ENCODE measurements at places on chromosomes 6 and 20.

GRCh38 chr6:50591135-50591534 lies 122.2 kb upstream of the TFAP2D start:
- DNase-seq: peak; percentile 33

DNA sequence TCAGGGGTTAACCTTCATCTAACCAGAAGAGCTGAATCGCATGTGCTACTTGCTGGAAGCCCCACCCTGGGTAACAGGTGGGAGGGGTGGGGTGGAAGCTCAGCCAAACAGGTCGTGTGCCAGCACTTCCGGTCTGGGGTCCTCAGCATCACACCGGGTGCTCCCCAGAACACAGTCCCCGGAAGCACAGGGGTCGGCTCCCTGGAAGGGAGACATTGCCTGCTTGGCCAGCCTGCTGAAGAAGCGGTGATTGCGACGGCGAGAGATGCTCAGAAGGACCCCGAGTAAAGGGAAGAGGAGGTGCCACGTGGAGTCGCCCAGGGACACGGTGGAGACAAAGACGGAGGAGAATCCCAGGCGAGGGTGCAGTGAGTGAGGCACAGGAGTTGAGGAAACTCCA lies 36.5 kb downstream of the MYT1 start:
- DNase-seq: no peak

DNA sequence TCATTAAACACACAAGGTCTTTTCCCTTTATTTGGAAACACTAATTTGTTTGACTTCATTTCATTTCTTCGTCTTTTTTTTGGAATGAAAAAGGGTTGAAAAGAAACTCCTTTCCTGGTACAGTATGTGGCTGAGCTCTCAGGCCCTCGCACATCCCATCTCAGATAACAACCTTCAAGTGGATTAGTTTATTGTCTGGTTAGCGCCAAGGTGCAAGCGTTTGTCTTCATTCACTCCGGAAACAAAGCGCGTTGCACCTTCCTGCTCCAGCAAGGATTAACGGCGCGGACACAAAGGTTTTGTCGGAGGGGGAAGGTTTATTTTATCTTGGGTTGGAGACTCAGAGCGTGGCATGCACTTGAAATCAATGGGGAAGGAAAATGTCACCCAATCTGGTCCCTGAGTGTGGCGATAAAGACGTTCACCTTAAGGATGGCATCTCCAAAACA lies 5.3 kb upstream of the NKX2-2 start:
- DNase-seq: peak; percentile 78

DNA sequence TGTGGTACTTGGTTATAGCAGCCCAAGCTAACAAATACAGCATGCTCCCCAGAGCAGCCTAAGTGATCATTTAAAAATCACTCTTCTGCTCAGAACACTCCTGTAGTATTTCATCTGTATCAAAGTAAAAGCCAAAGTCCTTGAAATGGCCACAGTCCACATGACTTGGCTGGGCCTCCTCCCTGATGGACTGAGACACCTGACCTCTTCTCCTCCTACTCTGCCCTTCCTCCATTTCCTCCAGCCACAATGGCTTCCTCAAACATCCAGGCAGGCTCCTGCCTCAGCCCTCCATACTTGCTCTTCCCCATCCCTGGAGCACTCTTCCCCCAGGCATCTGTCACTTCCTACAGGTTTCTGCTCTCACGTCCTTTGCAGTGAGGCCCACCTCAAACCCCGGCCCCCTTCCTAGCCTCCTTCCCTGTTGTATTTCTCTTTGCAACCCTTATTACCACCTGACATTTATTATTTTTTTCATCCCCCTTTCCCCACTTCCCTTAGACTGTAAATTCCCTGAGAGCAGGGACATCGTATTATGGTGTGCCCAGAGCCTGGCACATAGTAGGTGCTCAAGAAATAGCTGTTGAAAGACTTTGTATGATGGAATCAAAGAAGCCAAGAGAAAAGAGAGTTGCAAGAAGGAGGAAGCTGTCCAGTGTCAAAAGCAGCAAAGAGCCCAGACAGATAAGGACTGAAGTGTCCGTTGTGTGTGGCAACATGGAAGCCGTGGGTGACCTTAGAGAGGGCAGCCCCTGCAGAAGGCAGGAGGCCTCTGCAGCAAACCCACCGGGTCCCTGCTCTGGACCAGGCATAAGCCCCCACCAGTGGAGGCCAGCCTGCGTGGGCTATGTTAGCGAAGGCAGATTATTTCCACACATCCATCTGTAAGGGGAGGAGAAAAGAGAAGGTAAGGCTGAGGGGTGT lies 87.5 kb downstream of the TRERF1 start:
- no peak for DNase-seq

DNA sequence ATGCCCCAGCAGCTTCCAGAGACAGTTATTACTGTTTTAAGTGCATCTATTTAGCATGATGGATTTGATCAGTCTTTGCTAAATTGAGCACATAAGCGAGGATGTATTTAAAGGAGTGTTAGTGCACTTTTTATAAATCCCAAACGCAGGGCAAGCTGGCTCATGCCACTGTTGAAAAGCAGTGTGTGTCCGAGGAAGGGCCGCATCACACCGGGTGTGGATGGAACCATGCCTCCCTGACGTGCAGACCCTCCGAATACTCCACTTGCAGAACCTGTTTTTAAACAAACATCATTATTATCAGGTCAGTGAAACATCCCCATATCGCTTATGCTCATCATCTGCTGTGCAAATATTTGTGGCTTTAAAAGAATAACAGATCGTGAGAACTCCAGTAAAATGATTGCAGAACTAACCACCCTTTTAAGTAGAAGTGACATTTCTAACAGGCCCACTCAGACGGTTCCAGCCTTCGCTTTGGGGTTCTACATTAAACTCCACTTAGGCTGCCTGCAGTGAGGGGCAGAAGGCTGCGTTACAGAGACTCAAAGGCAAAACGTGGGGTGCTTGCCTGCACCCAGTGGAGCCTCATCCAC lies 190.1 kb downstream of the CDH4 start:
- DNase-seq: no peak

- peak; percentile 18 for DNase-seq
Observed at GRCh38 chr6:158131926-158132325, 36.1 kb downstream of the SERAC1 start.

- no peak for DNase-seq
Observed at GRCh38 chr6:28743271-28743789, 180.5 kb downstream of the TRIM27 start.

GRCh38 chr6:111072801-111073360 lies 14.4 kb upstream of the SLC16A10 start:
- DNase-seq: no peak

GRCh38 chr6:155250701-155251381 lies 13.0 kb upstream of the CLDN20 start:
- DNase-seq: no peak

GRCh38 chr20:13141546-13141945 lies 79.5 kb upstream of the ISM1 start:
- DNase-seq: no peak

- no peak for DNase-seq
Observed at GRCh38 chr6:30093951-30094661, 18.5 kb upstream of the RNF39 start.

- DNase-seq: peak; percentile 90
Observed at GRCh38 chr6:32970413-32971241, 2.2 kb downstream of the BRD2 start.

GRCh38 chr6:116542426-116542825 lies 3.1 kb downstream of the TRAPPC3L start:
- DNase-seq: no peak

DNA sequence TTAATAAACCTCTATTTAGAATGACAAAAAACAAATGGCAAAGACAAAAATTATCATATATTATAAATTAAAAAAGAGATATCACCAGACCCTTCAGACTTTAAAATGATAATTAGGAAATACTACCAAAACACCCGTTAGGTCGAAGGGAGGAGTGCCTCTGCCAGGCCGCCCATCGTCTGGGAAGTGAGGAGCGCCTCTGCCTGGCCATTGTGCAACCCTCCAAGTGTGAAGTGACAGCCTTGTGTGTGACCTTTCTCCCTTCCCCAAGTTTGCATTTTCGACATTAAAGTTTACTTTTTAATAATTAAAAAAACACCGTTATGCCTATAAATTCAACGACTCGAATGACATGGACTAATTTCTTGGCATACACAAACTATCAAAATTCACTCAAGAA lies 64.5 kb upstream of the TASP1 start:
- no peak for DNase-seq

- peak; percentile 5 for DNase-seq
Observed at GRCh38 chr6:67133973-67134372, 1426.9 kb upstream of the EYS start.

- no peak for DNase-seq
Observed at GRCh38 chr20:22545045-22545444, 39.3 kb downstream of the FOXA2 start.

- no peak for DNase-seq
Observed at GRCh38 chr6:134523903-134524650, 206.2 kb upstream of the SGK1 start.

DNA sequence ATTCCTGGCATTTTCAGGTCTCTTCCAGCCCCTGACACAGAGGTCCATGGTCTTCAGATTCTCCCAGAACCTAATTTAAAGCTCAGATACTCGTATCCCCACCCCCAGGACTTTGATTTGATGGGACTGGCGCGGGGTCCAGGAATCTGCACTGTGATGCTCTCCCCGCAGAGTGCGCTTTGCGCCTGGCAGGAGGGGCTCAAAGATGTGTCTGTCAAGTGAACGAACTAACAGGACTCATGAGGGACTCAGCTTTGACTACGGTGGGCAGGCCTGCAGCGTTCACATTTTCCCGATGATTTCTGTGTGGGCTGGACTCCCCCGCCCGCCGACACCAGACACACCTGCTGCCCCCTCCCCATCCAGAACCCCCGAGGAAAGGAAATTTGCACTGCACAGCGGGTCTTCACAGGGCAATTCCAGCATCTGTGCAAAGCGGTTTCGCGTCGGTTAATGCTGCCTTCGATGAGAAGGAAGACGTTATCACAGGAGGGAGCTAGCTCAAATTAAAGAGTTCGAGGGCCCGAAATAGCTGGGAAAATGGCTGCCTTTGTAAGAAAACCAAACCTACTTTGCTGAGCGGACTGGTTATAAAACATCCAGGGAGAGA lies 90.2 kb downstream of the ZDHHC14 start:
- no peak for DNase-seq

DNA sequence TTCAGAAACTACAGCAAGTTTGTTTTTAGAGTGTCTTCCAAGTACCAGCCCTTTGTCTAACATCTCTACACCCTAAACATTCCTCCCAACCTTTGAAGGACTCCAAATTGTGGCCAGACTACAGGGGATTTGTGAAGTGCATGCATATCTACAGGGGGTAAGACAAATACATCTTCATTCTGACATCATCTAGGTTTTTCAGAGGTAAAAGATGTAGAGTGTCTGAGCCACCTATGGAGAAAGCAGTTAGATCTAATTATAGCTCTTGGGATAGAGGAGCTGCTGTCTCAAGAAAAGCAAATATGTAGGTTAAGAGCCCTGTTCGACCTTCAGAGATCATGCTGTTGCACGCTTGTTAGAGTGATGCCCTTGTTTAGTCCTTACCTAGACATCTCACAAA lies 617.7 kb upstream of the AGPAT4 start:
- no peak for DNase-seq

DNA sequence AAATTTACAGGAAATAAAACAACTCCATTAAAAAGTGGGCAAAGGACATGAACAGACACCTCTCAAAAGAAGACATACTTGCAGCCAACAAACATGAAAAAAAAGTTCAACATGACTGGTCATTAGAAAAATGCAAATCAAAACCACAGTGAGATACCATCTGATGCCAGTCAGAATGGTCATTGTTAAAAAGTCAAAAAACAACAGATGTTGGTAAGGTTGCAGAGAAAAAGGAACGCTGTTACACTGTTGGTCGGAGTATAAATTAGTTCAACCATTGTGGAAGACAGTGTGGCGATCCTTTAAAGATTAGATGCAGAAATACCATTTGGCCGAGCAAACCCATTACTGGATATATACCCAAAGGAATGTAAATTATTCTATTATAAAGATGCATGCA lies 858.0 kb upstream of the FLRT3 start:
- no peak for DNase-seq

DNA sequence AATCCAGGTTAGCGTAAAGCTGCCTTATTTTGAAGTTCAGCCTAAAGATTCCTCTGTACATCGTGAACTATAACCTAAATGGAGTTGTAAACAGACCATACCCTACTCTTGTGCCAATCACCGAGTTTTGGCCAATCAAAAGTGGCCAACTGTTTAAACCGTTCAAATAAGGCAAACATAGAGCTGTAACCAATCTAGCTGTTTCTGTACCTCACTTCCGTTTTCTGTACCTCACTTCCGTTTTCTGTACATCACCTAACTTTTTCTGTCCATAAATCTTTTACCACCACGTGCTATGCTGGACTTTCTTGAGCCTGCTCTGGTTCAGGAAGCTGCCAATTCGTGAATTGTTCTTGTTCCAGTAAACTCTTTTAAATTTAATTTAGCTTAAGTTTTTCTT lies 39.7 kb downstream of the LBP start:
- no peak for DNase-seq

GRCh38 chr6:47405273-47405672 lies 72.3 kb upstream of the CD2AP start:
- no peak for DNase-seq

- no peak for DNase-seq
Observed at GRCh38 chr6:2630891-2631571, 119.7 kb downstream of the MYLK4 start.

- no peak for DNase-seq
Observed at GRCh38 chr6:137165375-137166246, 7.8 kb downstream of the IL22RA2 start.

GRCh38 chr6:46486181-46486580 lies 5.1 kb downstream of the RCAN2 start:
- no peak for DNase-seq

GRCh38 chr20:15012566-15012965 lies 675.2 kb upstream of the FLRT3 start:
- peak; percentile 54 for DNase-seq

DNA sequence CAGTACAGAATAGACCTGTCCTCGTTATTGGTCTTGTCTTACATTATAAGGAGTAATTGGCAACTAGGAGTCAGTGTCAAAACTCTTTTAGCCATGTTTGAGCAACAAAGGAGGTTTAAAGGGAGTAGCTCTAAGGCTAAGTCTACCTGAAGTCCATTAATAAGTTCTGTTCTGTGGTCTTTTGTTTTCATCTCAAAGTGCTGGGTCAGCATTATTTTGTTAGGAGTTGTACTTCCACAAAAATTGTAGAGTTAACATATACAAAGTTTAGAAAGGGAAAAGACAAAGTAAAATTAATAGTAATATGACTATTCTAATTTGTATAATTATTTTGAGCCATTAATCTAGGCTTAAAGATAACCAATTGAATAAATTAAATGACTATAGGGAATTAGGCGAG lies 12.7 kb upstream of the SENP6 start:
- DNase-seq: no peak

Data from neural progenitor cell (in vitro differentiated cells).